ENCODE measurements at places on chromosomes 2 and 18.

- DNase-seq, result no peak
Measured at GRCh38 chr18:67385455-67385854, 131.1 kb downstream of the DSEL start.

- no peak for DNase-seq
Measured at GRCh38 chr18:52694804-52695203, 354.8 kb downstream of the DCC start.

GRCh38 chr2:136021406-136021805 lies 36.0 kb upstream of the DARS1 start:
- DNase-seq, result no peak

DNA sequence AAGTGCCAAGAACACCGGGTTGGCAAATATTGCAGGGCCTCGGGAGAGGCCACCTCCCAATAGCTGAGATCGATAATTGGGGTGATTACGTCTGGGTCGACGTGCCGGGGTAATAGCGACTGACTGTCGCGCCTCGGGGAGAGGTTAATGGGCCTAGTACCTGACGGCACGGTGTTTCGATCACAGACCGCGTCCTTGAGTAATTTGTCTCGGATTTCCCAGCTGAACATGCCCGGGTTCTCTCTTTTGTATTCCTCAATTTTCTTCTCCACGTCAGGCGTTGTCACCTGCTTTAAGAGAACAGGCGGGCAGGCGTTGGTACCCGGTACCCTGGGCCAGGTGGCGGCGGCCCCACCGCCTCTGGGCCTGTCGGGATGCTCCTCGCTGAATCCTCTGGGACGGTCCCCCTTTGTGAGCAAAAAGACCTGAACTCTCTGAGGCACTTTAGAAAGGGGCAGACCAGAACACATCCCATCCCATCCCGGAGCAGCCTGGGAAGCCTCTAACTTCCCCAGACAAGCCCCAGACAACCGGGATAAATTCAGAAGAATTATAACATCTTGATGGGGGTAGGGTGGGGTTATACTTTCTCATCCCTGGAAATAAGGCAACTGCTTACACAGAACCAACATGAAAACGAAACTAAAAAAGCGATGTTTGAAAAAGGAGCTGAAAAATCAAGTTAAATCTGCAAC lies 3.3 kb downstream of the PAX3 start:
- DNase-seq, result no peak
